ENCODE measurements at places on chromosomes 16 and 17.
A peak's percentile ranks its signal among the peaks of the same experiment; 100 is the strongest.

- no peak for DNase-seq
These were observed 47.6 kb downstream of the LMF1 start for GRCh38 chr16:923184-923583.

GRCh38 chr16:48014349-48015135 is 141.3 kb downstream of the ABCC12 start:
- DNase-seq = peak; percentile 89

- DNase-seq = peak; percentile 10
These were observed 92.0 kb upstream of the CHMP6 start for GRCh38 chr17:80899402-80900268.

DNA sequence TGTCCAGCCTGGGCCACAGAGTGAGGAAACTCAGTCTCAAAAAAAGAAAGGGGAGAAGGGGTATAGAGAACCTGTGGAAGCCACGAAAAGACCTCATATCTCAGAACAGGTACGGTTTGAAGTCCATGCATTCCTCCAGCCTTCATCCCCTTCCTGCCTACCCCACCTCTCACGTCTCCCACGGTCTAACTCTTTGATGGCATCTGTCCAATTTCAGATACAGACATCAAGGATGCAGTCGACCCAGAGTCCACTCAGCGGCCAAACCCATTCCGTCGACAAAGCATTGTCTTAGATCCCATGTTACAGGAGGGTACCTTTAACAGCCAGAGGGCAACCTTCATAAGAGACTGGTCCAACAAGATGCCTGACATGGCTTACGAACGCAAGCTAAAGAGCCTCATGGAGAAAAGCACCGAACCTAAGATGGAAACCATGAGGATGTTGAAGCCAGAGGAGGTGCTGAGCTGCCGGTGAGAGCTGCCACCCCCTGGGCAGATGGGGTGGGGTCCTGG is 22.7 kb downstream of the C16orf78 start:
- no peak for DNase-seq

DNA sequence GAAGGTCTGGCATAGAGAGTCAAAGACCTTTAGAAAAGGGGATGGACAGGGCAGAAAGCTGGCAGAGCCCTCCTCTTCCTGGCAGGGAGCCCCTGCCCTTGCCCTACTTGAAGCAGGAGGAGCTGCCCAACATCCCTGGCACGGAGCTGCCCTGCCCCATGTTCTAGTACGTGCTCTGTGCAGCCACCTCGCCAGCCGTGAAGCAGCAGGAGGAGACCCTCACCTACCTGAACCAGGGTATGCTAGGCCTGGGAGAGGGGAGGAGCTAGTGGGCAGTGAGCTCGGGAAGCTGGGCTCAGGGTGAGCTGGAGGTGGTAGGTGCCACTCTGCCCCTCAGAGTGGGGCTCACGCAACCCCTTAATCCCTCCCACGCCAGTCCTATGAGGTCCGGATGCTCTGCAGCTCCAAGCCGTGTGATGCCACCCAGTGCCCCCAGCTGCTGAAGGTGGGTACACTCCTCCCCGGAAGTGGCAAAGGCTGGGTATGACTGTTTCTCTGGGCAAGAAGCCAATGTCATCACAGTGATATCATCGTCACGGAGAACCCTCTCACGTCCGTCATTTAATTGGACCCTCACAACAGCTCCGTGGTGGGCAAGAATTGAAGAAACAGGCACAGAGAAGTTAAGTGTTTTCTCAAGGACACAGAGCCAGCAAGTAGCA is 12.7 kb upstream of the STAC2 start:
- peak; percentile 66 for DNase-seq
